ENCODE measurements at places on chromosomes 7 and 10. TPM values are rescaled to one million over a fixed set of nuclear protein-coding genes. Genes with fewer than 3 reads are reported as not detected.

DNA sequence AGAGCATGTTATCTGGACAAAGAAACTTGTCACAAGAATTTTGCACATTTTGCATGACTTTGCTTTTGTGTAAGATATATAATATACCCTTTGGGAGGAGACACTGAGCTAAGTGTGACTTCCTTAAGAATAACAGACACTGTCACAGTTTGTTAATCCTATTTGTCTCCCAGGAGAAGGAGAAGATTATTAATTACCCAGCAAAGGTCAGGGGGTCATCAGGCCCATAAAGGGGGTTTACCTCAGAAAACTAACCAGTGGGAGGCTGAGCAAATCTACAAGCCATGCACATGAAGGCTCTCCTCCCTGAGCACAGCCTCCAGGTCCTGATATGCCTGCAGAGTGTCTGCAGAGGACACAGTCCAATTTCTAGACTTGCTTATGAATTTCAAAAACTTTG is 10.1 kb upstream of the MET start:
- H3K27me3 ChIP-seq, result no peaks in the 10 kb centered on the region
- H3K4me3 ChIP-seq, result no peak overlapping the region
- H3K4me1 ChIP-seq, result no peaks in the 10 kb centered on the region
- H3K36me3 ChIP-seq, result no peaks in the 10 kb centered on the region

DNA sequence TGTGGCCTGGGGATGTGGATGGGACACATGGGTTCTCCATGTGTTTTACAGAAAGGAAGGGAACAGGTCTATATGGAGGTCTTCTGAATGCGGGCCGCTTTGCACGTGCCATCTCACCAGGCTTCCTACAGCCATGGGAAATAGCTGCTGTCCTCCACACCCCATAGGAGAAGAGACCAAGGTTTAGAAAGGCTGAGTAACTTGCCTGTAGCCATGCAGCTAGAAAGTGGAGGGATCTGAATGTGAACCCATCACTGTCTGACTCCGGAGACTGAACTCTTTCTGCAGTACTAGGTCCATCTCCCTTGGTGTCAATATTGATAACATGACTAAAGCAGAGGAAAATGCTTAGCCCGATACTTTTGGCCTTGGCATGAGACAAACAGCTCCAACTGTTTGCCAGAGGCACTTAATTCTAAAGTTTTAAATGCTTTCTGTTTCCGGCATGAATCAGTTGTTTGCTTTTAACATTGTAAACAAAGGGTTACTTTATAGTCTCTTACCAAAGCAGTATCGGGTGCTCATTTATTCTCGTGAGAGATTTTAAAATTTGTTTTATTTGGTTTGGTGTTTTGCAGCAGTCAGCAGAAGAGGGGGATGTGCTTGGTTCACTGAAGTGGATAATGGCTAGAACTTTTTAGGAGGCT is 64.8 kb upstream of the LOXL4 start:
- H3K36me3 ChIP-seq, result no peaks in the 10 kb centered on the region
- no peak overlapping the region for H3K27ac ChIP-seq
- DNase-seq, result no peak
- no peaks in the 10 kb centered on the region for H3K4me1 ChIP-seq
- no peaks in the 10 kb centered on the region for H3K27me3 ChIP-seq
- no peak overlapping the region for H3K4me3 ChIP-seq

The STEAP1 gene
- polyA plus RNA-seq, result not detected

DNA sequence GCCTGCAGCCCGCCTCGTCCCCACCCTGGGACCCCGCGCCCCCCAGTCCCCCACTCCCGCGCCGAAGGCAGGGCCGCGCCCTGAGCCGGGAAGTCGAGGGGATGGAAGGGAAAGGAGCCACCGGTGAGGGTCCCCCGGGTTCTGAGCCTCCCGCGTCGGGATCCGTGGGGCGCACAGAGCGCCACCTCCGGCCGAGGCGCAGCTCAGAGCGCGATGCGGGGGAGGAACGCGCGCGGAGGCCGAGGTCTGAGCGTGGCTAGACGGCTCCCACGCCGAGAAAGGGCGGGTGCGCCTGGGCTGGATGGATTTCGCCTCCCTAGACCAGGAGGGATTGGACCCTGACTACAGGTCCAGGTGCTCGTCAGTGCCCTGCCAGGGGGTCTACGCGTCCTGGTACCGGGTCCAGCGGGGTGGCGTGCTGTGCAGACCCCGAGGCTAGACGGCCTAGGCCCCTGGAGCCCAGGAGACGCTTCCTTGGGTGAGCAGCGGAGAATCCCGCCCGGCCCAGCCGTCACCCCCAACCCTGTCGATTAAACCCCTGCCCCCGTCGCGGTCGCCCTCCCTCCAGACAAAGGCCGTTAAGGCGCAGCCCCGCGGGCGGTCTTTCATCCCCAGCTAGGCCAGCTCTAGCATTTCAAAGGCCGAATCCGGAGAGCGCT is 986 bp upstream of the PDGFA start:
- no peaks in the 10 kb centered on the region for H3K36me3 ChIP-seq
- no peak overlapping the region for H3K27ac ChIP-seq
- H3K4me3 ChIP-seq, result no peak overlapping the region
- no peak for DNase-seq
- H3K27me3 ChIP-seq, result peaks cover 16% of the 10 kb centered on the region

GRCh38 chr10:29102233-29102632 is 186.6 kb upstream of the LYZL1 start:
- H3K27ac ChIP-seq, result no peak overlapping the region
- H3K4me3 ChIP-seq, result no peak overlapping the region
- H3K4me1 ChIP-seq, result no peaks in the 10 kb centered on the region
- no peaks in the 10 kb centered on the region for H3K27me3 ChIP-seq
- DNase-seq, result no peak
- H3K36me3 ChIP-seq, result no peaks in the 10 kb centered on the region

The TMEM176B gene
- 0.53 TPM for polyA plus RNA-seq

DNA sequence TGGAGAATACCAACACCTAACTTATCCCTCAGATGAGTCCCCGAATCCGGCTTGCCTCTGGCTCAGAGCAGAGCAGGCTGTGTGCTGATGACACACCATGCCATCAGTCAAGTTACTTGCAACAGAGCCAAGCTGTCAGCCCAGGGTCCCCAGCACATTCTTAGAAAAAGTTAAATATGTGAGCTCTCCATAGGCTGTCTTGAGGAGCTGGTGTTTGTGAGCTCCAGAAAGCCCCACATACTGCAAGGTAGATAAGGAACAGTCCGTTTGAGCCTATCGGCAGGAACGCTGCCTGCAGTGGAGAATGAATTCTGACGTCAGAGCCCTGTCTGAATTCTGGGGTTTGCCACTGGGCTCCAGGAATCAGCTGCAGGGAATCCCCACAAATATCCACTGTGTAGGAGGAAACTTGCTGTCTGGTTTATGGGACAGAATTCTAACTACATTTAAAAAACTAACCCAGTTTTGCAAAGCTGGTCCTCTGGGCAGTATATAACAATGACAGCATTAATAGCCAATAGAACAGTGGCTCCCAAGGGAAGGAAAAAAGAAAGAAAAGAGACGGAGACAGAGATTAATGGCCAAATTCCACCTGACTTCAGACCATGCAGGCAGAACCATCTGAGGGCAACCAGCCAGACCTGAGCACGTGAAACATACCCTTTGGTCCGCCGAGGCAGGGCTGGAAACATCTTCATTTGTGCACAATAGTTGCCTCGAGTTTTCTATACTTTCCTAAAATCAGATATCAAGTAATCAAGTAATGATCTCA is 3.6 kb downstream of the SFXN4 start:
- H3K36me3 ChIP-seq, result no peaks in the 10 kb centered on the region
- no peak for DNase-seq
- H3K27ac ChIP-seq, result no peak overlapping the region
- H3K4me3 ChIP-seq, result no peak overlapping the region

The FAM107B gene
- polyA plus RNA-seq, result 213 TPM
